Adrenal gland (tissue), 19 donors: ENCODE measurements at places on chromosomes 2 and 18.

GRCh38 chr2:142796161-142796560 lies 81.3 kb upstream of the KYNU start:
- no peak for DNase-seq

- DNase-seq: no peak
These were observed 720 bp downstream of the LBX2 start for GRCh38 chr2:74498500-74499266.

GRCh38 chr2:62568983-62569837 lies 63.2 kb upstream of the TMEM17 start:
- DNase-seq: no peak

DNA sequence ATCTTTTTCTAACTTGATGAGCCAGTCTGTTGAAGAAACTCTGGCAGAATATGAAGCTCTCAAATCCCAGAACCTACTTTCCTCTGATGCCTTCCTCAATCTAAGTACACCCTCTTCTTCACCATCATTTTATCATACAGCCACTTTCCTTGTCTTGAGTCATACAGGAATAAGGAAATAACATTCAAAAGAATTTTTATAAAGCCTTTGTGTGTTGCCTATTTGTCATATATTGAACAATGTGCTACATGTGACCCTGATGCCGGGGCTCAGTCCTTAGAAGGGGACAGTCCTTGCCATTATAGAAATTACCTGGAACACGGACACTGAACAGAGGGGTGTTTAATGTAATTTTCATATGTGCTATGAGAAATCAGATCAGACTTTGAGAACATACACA lies 27.4 kb downstream of the RAPGEF4 start:
- DNase-seq: no peak

GRCh38 chr2:228516019-228516418 lies 334.5 kb upstream of the SPHKAP start:
- DNase-seq: no peak

- DNase-seq: no peak
These were observed 145.8 kb downstream of the ZFP36L2 start for GRCh38 chr2:43080571-43081021.

DNA sequence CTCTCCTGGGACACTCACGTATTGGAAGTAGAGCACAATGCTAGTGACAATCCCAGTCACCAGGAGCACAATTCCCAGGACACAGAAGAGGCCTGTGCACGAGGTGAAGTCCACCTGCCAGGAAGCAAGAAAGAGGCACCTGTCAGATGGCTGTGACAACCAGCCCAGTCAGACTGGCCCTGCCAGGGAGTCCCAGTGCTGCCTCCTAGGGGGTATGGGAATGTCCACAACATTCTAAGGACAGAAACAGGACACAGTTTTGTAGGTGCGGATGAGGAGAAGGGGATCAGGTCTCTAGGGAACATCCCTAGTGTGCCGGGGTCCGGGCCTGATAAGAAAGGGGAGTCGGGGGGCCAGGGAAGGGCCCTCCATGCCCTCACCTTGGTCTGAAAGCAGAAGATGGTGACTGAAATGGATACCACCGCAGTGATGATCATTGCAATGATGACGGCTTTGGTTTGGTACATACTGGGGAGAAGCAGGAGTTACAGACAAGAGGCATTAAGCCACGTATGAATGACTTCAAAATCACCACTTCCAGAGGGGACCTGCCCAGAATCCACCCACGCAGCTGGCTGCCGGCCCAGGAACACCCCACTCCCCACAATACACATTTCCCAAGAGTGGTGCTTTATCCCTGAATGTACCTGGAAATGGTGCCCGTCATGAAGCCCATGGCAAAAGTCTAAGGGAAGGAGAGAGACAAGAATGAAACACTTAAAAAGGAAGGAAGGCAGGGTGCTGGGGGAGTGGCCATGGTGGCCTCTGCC lies 6.9 kb downstream of the PNKD start:
- no peak for DNase-seq

- no peak for DNase-seq
These were observed 51.2 kb downstream of the MBP start for GRCh38 chr18:77081390-77081778.

- DNase-seq: no peak
These were observed 78.7 kb downstream of the GRB14 start for GRCh38 chr2:164542581-164543021.

- DNase-seq: no peak
These were observed 195.4 kb upstream of the ARL4C start for GRCh38 chr2:234691968-234692955.

- no peak for DNase-seq
These were observed 57.9 kb downstream of the NCK2 start for GRCh38 chr2:105802587-105802986.

DNA sequence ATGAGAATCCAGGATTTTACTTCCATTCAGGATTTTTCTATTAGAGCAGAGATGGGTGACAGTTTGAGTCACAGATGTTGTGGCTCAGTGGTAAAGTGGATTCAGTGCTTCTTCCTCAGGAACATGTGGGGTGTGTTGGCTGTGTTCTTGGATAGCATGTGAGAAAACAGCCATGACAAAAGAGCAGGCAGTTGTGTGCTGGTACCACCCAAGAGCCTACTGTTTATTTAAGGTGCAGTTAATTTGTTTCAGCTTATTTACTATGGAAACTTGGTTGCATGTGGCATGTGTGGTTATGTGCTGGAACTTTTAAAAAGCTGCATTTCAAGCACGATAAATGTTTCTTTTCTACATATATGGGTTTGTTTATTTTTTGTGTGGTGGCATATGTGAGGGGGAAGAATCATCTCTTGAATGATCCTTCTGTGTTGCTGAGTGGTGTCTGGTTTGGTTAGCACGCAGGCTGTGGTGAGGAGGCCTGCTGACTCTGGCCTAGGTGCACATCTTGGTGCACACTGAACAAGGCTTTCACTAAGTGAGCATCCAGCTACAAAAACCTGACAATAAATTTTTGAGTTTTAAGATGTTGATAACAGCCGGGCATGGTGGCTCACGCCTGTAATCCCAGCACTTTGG lies 67.3 kb downstream of the SPTBN1 start:
- DNase-seq: no peak

GRCh38 chr18:61535401-61535800 lies 202.2 kb downstream of the CDH20 start:
- no peak for DNase-seq

DNA sequence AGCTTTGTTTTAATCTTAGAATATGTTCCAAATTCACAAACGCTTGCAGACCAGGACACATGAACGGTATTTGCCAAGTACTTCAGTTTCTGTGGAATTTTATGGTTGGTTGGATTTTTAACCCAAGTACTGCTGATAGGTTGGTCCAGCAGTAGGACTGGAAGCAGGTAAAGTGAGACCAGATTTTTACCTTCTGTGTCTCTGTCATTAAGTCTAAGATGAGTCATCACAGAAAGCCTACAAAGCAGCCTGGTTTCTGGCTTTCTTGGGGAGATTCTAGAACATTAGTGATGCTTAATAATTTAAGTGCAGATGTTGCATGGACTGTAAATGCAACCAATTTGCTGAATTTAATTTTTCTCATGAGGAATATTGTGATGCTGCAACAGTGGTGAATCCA lies 100.5 kb downstream of the SCG2 start:
- DNase-seq: no peak

DNA sequence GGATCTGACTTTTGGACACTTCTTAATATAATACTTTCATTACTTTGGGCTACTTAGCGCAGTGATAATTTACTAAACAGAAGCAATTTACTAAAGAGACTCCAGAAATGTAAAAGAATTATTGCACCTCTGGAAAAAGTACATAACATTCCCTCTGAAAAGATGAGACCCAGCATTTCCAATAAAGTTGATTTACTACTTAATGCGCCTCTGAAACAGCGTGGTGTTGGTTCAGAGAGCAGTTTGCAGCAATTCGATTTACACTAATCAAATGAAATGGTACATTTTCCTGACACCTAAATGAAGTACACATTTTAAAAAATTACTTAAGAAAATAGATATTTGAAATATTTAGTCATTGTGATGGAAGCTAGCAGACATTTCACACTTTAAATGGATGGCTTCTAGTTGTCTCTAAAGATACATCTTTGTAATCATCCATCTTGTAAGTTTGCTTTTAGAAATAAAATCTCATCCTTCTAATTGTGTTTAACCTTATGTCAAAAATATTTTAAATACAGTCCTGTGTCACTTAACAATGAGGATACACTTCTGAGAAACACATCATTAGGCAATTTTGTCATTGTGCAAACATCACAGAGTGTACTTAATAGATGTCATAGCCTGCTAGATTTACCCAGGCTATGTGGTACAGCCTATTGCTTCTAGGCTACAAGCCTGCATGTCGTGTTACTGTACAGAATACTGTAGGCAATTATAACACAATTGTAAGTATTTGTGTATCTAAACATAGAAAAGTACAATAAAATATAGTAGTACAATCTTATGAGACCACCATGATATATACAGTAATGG lies 284.6 kb upstream of the UBE2E3 start:
- no peak for DNase-seq
